ENCODE measurements at places on chromosomes 3 and 15.

GRCh38 chr15:23629234-23629805 lies 18.3 kb downstream of the MAGEL2 start:
- peak; percentile 0 for DNase-seq

- peak; percentile 20 for DNase-seq
These were observed 474 bp downstream of the ATP2C1 start for GRCh38 chr3:130894130-130894985.

DNA sequence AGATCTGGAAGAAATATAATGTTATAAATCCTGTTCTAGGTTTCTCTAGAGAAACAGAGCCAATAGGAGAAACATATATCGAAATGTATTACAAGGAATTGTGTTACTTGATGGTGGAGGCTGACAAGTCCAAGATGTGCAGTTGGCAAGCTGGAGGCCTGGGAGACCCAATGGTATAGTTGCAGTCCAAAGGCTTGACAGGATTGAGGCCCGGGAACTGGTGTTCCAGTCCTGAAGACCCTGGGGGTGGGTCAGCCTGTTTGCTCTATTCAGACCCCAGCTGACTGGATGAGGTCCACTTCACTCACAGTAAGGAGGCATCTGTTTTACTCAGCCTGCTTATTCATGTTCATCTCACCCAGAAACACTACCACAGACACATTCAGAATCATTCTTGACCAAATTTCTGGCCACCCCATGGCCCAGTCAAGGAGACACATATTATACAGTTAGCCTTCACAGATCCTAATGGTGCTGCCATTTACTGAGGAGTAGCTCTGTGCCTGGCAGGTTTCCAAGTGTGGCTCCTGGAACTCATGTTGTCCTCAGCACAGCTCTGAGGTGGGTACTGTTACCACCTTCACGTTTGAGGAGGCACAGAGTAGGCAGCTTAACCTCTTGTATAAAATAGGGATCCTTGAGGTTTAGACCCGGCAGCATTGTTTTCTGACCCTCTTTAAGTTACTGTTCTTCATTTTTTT lies 3.7 kb downstream of the TRAK1 start:
- no peak for DNase-seq

DNA sequence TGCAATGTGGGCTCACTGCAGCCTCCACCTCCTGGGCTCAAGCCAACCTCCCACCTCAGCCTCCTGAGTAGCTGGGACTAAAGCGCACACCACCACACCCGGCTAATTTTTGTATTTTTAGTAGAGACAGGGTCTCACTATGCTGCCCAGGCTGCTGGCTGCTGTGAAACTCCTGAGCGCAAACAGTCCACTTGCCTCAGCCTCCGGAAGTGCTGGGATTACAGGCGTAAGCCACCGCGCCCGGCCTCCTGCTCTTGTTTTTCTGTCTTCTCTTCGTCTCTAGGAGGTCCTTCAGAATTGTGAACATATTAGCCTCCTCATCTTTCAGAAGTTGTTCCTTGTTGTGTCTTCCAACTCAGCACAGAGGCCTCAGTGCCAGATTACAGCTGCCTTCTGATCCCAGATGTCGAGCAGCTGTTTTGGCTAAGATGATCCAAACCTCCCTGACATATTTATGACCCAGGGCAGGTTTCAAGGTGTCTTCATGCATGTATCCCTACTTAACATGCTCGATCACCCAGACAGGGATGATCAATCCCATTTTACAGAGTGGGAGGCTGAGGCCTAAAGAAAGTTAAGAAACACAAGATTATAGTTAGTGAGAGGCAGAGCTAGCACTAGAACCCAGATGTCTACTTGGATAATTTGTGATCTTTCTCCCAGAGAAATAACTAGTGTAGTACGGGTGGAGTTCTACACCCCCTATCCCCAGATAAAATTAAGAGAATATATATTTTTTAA lies 32.1 kb upstream of the UMPS start:
- DNase-seq = no peak

- DNase-seq = peak; percentile 98
These were observed 11.6 kb downstream of the CCR5AS start for GRCh38 chr3:46395210-46395661.

DNA sequence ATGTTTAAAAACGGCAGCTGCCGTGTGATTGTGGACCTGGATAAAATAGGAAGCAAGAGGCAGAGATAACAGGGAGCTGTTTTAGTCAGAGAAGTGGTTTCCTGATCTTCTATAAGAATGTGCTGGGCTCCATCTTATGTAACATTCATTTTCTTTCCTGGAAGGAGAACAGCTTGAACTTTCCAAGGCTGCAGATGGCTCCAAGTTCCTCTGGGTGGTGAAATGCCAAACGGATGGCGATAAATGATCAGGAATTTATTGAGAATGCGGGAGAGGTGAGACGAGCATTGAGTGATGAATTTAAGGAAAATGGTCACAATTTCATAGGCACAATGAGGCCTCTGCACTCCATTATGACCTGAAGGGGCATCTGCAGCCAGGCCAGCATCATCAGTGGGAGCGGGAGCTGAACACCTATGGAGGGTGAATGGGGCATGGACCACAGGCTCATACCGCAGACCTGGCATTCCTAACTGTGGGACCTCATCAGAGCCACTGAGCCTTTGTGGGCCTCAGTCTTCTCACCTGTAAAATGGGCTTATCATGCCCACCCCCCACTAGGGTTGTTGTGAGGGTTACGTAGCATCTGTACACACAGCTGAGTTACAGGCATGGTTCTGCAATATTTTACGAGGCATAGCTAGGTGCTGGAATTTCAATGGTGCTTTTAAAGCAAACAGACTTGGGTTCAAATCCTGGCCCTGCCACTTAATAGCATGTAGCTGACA lies 17.1 kb downstream of the MGLL start:
- DNase-seq = no peak

Measured in inflammatory macrophage treated with lipopolysaccharide for 4 hours (primary cell).